Activated CD4-positive, CD25-positive, alpha-beta regulatory T cell treated with anti-CD3 and anti-CD28 coated beads, Interleukin-2, amount 50 U/mL, for 72 hours (primary cell): ENCODE measurements at places on chromosomes 7 and 10.

DNA sequence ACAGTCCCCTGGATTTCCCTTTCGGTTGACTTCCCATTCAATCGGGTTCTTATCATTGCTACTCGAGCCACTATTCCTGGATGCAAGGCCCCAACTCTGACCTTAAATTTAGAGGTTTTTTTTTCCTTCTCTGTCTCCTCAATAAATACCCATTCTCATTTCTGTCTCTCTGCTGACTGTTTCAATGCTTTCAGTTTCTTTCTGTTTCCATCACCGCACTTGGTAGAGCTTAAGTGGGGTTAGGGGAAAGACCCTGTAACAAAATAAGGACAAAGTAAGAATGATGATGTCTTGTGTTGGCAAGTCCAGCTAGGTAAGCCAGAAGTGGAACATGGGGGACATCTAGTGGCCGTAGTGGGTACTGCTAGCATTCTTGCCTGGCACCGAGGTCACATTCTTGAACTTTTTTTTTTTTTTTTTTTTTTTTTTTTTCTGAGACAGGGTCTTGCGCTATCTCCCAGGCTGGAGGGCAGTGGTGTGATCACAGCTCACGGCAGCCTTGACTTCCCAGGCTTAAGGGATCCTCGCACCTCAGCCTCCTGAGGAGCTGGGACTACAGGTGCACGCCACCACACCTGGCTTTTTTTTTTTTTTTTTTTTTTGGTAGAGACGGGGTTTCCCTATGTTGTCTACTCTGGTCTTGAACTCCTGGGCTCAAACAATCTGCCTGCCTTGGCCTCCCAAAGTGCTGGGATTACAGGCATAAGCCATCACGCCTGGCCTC, 40.3 kb downstream of the ZC3HC1 start:
- peak; percentile 86 for DNase-seq

- DNase-seq, result no peak
Measured at GRCh38 chr7:90564455-90564854, 31.7 kb upstream of the CDK14 start.

- DNase-seq, result no peak
Measured at GRCh38 chr10:15789793-15790525, 70.2 kb upstream of the ITGA8 start.

- DNase-seq, result no peak
Measured at GRCh38 chr7:75981453-75982305, 12.7 kb downstream of the TMEM120A start.

DNA sequence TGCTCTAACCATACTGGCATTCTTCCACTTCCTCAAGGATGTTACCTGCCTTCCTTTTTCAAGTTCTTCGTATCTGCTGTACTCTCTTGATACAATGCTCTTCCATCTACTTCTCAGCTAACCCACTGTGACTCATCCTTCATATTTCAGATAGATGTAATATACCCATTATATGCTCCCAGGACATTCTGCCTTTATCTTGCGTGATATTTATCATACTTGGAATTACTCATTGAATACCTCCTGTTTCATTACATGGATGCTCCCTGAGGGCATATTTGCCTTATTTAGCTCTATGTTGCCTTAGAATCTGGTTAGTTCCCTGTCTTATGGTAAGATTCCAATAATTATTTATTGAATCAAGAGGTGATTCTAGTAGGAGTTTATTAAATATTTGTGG, 706.4 kb downstream of the SORCS3 start:
- DNase-seq, result no peak

- no peak for DNase-seq
Measured at GRCh38 chr10:122462533-122463465, 1.4 kb downstream of the HTRA1 start.

- DNase-seq, result no peak
Measured at GRCh38 chr7:1752111-1752510, 82.0 kb downstream of the ELFN1 start.

- no peak for DNase-seq
Measured at GRCh38 chr7:15397922-15398760, 163.7 kb downstream of the AGMO start.

DNA sequence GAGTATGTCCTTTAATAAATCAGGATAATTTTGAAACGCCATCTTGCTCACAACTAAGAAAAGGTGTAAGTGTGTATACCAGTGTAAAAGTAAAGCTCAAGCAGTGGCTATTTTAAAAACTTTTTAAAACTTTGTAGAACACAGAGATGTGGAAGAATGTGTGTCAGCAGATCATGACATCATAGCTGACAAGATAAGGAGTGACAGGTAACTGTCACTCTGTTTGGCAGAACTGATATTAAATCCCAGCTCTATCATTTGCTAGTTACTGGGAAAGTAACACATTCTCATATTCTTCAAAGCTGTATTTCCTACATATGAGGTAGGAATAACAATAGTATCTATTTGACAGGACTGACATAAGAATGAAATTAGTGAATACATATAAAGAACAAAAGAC, 63.9 kb upstream of the RNF148 start:
- DNase-seq, result no peak

DNA sequence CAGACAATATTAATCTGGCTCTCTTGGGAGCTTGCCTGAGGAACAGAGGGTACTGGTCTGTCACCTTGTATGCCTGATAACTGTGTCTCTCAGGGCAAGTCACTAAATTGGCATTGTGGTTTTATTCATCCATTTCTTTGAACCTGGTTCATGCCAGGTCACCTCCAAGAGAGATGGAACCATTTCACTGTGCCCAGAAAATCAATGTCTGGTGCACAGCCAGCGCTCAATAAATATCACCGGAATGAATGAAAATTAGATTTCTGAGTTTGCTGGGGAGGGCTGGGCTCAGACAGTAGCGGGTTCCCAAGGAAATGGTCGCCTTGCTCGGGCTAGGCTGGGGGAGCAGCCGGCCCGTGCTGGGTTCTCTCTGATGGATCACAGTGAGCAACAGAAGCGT, 64.1 kb upstream of the BAIAP2L1 start:
- no peak for DNase-seq

GRCh38 chr10:6726924-6727323, 146.8 kb upstream of the PRKCQ start:
- no peak for DNase-seq

- DNase-seq, result no peak
Measured at GRCh38 chr7:157520249-157520648, 183.4 kb downstream of the DNAJB6 start.

- DNase-seq, result no peak
Measured at GRCh38 chr10:101489355-101489754, 98.7 kb downstream of the POLL start.

- DNase-seq, result no peak
Measured at GRCh38 chr7:15620491-15621185, 58.8 kb upstream of the AGMO start.

DNA sequence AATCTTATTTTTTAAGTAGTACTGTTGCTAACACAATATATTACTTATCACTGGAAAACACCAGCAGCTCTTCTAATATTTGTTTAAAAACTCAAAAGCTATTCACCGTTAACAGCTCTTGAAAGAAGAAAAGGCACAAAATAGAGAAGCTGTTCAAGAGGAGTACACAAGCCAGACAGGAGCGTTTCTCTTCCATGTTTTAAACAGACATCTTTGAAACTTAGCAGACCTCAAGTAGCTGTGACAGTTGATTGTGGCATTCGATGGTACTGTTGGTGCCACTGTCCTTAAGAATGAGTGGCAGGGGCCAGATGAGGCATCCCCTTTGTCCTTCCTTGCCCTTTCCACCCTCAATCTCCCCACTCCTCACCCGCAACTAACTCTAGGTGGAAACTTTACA, 81.6 kb upstream of the PRR15 start:
- DNase-seq, result no peak

DNA sequence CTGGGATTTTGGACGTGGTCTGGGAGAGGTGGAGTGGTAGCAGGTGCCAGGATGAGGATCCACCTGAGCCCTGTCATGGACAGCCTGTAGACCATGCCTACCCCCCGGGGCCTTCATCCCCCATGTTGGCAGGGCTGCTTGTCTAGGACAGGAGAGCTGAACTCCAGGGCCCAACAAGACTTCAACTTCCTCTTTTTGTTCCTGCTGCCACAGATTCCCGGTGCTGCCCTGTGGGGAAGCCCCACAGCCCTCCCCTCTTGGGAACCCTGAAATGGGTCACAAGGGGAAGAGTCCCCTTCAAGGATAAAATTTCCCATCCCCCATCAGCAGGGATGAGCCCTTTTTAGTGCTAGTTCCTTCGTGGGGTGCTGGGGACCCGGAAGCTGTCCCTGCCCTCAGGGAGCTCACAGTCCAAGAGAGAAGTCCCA, 1.3 kb upstream of the CUEDC2 start:
- DNase-seq, result no peak

GRCh38 chr10:35448687-35449662, 112.7 kb downstream of the CCNY start:
- no peak for DNase-seq

DNA sequence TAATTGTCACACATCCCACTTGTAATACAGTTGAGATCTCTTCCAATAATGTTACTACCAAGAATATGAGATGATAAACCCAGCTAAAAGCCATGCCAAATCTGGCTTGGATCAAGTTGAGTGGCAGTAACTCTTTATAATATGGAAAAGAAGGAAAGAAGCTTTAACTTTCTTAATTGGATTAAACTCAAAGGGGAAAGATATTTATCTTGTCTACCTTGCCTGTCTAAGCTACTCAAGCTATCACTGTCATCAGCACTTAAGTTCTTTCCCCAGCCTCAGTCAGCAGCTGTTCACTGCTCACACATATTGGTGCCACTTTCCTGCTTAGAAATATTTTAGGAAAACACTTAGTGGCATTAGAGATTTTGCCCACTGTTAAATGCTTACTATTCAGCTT, 350.7 kb downstream of the IPMK start:
- no peak for DNase-seq
